ENCODE measurements at places on chromosomes 7 and 10. TPM values are rescaled to one million over a fixed set of nuclear protein-coding genes. Genes with fewer than 3 reads are reported as not detected.
A peak's percentile ranks its signal among the peaks of the same experiment; 100 is the strongest.

GRCh38 chr10:72954596-72955554 lies at the start of gene PLA2G12B:
PLA2G12B (minus strand) TSS chr10:72954806; CDS start chr10:72954685, 121 bp downstream.
- DNase-seq, result no peak

DNA sequence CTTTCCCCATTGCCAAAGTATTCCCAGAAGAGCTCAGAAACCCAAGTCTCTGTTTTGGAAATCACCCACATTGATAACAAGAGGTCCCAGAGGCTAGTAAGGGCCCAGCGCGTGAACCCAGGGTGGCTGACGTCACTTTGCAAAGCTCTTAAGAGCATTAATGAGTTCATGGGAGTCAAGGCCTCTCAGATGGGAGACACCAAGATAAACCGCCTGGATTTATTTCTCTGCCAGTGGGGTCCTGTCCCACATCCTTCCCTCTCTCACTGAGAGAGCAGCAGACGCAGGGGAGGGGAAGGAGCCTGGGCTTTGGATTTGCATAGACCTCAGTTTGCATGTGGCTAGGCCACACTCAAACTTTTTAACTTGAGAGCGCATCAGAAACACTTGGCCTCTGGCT lies 184.8 kb upstream of the PDE1C start:
- DNase-seq, result no peak

The IFIT2 gene
- total RNA-seq, result 3.6 TPM

DNA sequence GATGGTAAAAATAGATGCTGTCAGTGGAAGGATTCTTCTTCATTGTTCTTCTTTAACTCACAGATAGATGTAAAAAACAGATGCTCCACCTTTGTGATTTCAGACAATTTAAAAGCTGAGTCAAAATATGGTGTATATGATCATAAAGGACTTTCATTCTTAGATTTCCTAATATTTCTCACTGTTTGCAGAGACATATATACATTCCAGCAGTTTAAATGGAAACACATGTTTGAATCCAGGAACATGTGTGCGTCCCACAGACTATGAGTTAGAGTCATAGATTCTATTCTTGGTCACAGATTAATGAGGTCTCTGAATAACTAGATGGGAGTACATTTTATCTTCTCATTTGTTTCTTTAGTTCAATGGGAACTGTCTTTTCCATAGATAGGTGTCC lies 109.6 kb downstream of the BICC1 start:
- DNase-seq, result no peak

DNA sequence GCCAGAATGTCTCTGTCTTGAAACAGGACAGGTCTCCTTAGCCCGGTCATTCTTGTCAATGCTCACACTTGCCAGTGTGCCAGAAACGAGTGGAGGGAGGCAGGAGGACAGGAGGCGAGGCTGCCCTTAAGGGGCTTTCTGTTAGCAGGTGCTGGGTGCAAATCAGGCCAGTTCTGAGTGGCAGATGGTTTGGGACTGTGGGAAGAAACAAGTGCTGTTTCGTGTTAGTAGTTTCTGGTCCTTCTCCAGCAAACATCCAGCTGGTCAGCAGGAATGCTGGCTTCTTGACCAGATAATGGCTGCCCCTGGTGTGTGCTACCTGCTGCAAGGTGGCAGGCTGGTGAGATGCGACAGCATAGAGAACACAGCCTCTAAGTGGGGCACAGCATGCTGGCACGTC lies 8.2 kb upstream of the NDUFB2 start:
- DNase-seq, result no peak

- DNase-seq, result no peak
Measured at GRCh38 chr10:103757531-103758293, 97.7 kb downstream of the SH3PXD2A start.

The SLIT1 gene
- not detected for total RNA-seq

DNA sequence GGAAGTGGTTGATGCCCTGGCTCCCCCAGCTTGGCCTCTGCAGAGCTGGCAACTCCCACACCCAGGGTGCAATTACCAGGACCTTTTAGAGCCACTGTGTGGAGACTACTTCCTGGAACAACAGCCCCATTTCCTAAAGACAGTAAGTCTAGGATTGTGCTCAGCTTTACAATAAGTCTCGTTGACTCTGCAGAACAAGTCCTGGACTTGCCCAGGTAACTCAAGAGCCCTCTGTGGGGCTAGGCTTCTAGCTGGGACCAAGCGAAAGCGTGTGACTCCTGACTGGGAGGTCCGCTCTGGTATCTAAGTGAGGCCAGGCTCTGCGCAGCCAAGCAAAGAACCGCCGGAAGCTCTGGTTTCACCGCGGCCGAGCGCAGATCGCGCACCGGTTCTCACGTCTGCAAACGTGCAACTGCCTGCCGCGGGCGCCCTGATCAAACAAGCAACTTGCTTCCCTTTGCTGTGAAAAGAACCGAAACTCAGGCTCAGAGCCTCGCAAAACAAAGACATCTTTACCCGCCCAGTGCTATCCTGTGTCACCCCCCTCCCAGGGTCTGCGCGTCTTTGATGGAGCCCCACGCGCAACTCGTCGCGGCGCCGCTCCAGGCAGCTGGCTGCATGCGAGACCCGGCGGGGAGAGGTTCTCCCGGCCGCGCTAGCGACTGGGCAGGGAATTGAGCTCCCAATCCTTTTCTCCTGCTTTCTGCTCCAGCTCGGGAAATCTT lies 4.4 kb upstream of the PDLIM1 start:
- no peak for DNase-seq

The MMRN2 gene
- total RNA-seq, result 12.1 TPM

The SLC29A4 gene
- total RNA-seq, result 10.3 TPM

The SPDYE6 gene
- total RNA-seq, result not detected

DNA sequence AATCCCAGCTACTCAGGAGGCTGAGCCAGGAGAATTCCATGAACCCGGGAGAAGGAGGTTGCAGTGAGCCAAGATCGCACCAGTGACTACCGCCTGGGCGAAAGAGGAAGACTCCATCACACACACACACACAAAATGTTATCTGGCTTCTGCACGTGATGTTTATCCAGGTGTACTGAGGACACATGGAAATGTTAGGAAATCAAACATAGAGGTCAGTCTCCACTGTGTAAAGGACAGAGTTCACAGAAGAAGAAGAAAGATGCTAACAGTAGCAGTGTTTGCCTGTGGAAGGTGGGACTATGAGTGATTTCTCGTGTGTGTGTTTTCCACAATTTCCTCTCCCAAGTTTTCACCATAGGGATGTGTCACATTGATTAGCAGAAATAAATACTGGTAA lies 256.9 kb downstream of the ELMO1 start:
- no peak for DNase-seq

- peak; percentile 67 for DNase-seq
Measured at GRCh38 chr7:47088329-47089067, 493.4 kb downstream of the TNS3 start.

GRCh38 chr7:12794722-12795302 lies 107.4 kb downstream of the ARL4A start:
- DNase-seq, result no peak

- DNase-seq, result no peak
Measured at GRCh38 chr10:36087006-36088005, 445.2 kb upstream of the FZD8 start.

- DNase-seq, result peak; percentile 48
Measured at GRCh38 chr7:151076863-151077704, 3.5 kb downstream of the FASTK start.

DNA sequence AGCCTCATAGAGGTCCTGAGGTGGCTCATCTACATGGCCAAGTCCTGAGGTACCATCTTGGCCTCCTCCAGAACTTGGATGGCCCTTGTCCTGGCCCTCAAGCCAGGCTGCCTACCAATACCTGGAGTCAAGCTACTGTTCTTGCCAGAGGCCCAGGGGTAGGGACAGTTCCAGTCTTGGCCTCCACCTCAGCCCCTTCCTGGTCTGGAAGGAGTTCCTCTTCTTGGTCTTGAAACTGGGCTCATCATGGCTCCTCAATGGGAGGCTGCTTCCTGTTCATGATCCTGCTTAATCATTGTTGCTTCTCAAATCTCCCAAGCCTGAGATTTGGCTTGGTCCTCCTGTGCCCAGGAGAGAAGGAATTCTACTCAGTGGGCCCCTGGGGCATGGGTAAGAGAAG lies 3.9 kb downstream of the HPS6 start:
- DNase-seq, result no peak

DNA sequence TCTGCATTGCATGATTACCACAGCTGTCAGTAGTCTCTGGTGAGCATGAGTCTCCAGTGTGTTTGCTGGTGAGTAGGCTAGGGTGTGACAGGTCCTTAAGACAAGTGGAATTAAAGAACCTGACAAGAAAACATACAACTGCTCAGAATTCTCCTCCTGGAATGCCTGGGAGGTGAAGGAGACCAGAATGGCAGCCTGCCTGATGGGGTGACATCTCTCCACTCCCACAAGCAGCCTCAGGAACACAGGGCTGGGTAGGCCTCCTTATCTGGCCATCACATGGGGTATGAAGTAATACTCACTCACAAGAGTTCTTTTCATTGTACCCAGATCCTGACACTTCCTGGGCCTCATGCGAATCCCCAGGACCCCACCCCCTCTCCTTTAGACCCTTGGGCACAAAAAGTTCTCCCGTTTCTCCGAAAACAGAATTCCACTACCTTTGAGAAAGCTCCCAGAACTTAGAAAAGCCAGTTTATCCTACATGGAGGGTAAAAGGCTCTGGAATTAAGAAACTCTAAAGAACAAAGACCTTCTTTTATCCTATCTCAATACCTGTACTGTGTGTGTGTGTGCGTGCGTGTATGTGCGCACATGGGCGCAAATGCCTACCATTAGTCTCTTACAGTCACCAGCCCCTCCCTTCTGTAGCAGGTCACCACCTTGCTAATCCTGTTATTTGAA lies 33.4 kb upstream of the C1GALT1 start:
- no peak for DNase-seq

DNA sequence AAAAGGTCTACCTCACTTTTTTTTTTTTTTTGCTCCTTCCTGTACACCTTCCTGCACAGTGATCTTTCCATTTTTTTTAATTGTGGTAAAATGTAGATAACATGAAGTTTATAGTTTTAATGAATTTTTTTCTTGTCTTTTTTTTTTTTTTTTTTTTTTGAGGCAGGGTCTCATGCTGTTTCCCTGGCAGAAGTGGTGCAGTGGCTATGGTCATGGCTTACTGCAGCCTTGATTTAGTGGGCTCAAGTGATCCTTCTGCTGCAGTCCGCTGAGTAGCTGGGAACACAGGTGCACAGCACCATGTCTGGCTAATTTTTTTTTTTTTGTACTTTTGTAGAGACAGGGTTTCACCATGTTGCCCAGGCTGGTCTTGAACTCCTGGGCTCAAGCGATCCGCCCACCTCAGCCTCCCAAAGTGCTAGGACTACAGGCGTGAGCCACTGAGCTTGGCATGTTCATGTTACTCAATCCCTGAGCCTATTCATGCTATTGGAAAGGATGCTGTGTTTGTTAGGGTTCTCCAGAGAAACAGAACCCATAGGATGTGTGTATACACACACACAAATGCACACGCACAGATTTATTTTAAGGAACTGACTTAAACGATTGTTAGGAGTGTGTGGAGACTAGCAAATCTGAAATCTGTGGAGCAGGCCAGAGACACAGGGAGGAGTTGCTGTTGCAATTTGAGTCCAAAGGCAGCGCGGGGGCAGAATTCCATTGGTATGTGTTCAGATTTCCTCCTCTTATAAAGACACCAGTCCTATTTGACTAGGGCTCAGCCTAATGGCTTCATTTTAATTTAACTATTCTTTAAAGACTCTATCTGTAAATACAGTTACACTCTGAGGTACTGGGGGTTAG lies 29.1 kb downstream of the GALNT11 start:
- DNase-seq, result no peak

- no peak for DNase-seq
Measured at GRCh38 chr7:129851174-129851573, 101.6 kb downstream of the UBE2H start.

GRCh38 chr10:29689001-29689400 lies 54.2 kb upstream of the SVIL start:
- DNase-seq, result peak; percentile 16

DNA sequence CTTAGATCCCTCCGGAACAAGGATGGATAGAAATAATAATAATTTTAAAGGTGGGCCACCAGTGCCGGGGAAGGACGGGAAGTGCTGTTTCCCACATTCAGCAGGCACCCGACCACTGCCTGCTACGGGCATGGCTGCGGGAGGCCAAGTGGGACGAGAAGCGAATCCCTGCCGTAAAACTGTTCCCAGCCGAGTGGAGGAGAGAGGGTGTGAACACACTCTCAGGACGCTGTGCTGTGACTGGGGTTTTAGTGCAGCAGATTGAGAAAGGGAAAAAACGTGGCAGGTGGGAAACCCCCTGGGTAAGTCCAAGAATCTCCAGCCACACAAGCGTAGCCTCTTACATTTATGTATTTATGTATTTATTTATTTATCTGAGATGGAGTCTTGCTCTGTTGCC lies 158.8 kb downstream of the DNAJB6 start:
- no peak for DNase-seq

GRCh38 chr10:7406712-7407333 lies 4.0 kb downstream of the SFMBT2 start:
- no peak for DNase-seq

- no peak for DNase-seq
Measured at GRCh38 chr7:154794147-154794780, 208.7 kb downstream of the PAXIP1 start.

The CAMK1D gene
- 8.8 TPM for total RNA-seq

GRCh38 chr10:131396121-131397050 lies 84.9 kb upstream of the TCERG1L start:
- DNase-seq, result no peak

DNA sequence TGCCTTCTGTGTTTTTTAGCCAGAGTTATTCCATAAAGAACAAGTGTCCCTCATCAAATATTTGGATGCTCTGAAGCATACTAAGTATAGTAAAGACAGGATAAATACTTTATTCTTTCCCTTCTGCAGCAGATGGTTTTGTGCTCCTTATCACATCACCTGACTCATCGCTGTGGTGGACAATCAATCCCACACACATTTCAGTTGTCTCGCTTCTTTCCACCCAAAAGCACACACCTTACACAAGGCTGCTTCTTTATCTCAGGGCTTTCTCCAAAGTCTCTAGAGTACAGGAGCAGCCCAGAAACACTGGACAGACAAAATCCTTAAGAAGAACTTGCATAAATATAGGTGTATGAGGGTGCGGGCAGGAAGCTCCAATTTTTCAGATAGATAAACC lies 43.4 kb downstream of the IGF2BP3 start:
- no peak for DNase-seq

DNA sequence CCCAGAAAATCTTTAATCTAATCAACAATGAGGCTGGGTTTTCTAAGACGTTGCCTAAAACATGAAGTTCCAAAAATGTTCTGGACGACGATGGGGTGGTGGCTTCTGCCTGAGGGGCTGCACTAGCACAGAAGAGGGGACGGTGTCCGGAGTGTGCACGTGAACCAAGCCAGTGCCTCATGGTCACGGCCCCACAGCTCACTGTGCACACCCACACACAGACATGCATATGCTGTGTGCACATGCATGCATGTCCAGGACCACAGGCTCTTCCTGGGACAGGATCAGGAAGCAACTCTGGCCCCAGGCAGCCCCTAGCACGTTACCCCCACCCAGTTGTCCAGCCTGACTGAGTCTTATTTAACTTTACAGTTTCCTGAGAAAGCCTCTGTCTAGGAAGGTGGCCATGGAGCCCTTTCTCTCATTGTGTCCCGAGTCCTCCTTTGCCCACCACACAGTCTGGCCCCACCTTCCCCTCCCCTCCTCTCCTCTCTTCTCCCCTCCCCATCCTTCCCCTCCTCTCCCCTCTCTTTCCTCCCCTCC lies 100.8 kb downstream of the DNAJB6 start:
- no peak for DNase-seq

The TAS2R5 gene
- total RNA-seq, result 1.1 TPM

GRCh38 chr10:91709394-91709798 lies 76.5 kb upstream of the PPP1R3C start:
- DNase-seq, result peak; percentile 35

Data from PC-9 (cell line).